ENCODE measurements at places on chromosomes 16 and 17.

DNA sequence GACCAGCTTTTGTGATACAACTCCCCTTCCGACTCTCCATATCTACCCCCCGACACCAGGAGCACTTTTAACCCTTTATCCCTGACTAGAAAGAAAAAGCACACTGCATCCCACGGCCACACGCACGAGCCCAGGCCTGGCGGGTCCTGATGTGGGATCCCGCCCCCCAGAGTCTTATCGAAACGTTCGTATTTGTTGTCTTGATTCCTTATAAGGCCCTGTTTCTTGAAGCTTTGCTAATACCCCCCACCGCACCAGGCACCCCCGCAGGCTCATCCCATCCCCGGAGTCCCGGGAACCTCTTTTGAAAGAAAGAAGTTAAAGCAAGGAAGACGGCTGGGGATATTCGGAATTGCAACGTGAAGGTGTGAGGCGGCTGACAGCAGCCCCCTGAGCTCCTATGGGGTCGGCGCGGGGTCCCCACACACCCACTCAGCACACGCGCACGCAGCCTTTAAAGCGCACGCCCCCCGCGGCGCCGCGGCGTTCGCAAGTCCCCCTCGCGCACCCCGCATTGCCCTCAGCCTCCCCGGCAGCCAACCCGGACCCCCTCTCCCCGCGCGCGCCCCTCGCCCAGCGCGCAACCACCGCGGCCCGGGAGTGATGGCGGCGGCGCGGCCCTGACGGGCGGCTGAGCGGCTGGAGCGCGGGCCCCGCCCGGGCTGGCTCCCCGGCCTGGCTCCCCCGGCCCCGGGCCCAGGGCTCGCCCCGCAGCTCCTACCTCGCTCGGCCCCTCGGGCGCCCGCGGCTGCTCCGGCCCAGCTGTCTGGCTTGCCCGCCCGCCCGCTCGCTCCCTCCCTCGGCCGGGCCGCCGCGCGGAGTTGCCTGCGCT, 448 bp downstream of the STAT5B start:
- peak; percentile 32 for DNase-seq

- DNase-seq, result no peak
These were observed 29.2 kb downstream of the CALCOCO2 start for GRCh38 chr17:48860034-48860433.

- no peak for DNase-seq
These were observed 56.6 kb upstream of the RBBP6 start for GRCh38 chr16:24482681-24483202.

DNA sequence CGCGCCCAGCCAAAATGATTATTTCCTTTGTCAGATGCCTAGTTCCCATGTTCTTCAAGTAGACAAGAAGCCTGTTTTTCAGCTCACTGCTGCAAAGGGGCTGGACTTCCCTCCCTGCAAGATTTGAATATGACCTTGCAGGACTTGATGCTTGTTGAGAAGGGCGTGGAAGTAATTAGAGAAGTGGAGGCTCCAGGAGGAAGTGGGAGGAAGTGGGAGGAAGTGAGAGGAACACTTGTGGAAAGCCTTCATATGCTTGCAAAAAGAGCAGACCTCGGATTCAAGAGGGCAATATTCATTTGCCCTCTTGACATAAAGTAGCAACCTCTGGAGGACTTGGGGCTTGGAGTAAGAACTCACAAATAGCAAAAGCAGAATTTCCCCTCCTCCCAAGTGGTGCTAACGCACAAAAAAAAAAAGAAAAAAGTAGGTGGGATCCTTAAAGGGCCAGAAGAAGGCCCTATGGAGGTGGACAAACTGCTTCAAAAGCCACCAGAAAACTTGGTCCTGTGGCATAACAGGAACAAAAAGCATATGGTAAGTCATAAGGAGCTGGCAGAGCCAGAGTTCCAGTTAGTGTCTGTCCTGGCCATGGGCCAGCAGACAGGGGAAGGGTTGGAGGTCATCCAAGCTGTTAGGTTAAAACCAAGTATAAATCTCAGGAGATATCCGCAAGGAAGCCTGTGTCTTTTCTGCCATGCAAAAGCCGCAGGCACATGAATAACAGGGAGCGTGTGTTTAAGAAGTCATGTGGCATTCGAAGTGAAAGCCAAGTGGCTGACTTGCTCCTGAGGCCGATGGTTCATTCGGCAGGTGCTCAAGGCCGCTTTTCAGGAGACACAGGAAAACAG, 20.6 kb upstream of the PRKAR1A start:
- DNase-seq, result no peak

DNA sequence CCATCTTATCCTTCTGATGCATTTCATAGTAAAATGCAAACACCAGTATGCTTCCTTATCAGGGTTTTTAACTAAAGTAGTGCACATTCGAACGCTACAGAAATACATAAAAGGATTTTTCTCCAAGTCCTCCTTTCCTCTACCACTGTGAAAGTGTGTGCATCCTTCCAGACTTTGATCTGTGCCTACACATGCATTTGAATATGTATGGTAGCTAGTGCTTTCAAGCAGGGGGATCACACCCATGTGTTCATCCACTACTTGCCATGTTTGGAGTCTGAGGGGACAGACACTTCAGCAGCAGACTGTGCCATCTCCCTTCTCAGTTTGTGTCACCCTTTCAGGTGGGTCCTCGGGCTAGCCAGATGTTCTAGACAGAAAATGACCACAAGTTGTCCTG, 14.9 kb downstream of the LDHD start:
- DNase-seq, result no peak

DNA sequence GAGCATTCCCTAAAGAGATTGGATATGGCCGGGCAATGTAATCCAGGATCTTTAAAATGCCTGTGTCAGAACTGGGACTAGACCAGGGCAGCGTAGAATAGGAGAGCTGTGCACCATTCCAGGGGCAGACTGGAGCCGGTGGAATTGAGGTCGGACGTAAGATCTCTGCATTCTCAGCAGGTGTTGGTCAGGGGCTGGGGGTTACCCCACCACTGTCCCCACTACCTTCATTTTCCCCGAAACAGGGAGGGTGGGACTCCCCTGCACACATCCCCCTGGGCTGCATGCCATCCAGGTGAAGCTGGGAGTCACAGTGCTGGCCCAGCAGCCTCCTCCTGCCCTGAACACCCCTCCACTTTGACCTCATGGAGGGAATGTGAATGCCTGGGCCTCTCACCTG, 17.8 kb downstream of the OSBPL7 start:
- DNase-seq, result no peak

DNA sequence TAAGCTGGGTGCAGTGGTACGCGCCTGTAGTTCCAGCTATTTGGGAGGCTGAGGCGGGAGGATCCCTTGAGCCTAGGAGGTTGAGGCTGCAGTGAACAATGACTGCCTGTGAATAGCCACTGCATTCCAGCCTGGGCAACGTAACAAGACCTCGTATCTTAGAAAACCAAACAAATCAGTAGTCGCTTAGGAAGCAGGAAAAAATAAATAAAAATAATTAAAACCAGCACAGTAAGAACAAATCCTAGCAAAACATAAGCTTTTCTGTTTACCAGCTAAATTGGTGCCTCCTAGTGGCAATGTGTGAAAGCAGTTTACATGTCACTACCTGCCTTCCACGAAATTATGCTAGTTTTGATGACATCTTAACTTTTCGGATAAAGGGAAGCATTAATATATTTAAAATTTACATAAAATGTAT, 1.3 kb downstream of the ARMC5 start:
- DNase-seq, result peak; percentile 44

DNA sequence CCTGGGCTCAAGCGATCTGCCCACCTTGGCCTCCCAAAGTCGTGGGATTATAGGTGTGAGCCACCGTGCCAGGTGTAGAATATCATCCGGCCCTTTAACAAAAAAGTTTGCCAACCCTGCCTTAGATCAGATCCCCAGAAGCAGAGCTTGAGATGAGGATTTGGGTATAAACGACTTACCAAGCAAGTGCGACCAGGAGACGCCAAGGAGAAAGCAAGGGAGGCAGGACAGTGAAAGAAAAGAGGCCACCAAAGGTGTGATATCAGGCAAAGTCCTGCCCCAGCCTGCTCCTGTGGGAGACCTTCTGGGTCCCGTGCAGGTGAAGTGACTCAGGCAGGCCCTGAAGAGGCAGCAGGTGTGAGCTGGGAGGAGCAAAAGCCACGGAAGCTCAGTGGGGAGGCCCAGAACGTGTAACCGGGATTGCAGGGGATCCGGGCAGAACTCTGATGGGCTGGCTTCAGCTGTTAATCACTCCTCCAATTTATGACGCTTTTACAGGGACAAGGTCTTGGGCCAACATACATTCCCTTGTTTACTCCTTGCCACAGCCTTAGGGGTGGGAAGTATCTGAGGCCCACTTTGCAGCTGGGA, 14.1 kb upstream of the CALB2 start:
- DNase-seq, result no peak

GRCh38 chr16:72240466-72240865, 68.5 kb upstream of the PMFBP1 start:
- no peak for DNase-seq

DNA sequence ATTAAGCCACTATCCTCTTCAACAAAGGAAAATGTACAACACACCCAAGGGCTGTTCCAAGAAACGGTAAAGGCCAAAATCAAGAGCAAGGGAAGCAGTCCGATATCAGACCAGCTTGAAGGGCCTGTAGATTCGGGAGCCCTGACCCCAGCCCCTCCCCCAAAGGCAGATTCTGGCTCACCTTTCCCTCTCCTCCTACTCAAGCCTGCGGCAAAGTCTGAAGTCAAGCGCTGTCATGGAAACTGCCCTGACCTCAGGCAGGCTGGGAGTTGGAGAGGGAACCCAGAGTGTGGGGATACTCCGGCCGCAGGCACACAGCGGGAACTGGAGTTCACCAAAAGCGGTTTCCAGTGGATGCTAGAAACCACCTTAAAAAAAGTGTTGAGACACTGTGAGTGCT, 1.8 kb downstream of the ALYREF start:
- no peak for DNase-seq

DNA sequence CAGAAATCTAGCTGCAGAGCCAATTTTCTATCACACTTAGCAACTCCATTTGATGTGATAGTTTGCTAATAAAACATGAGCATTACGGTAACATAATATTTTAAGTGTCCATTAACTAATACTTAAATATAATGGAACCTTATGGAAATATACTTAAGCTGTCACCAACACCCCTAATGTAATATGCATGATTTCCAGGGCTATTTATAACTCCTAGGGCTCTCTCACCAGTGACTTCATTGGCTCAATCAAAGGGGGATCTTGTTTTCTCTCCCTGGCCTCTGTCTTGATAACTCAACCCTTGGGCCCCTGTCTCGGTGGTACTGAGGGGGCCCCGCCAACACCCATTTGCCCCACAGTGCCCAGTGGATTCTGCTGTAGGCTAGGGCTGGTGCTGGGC, 170.4 kb downstream of the SALL1 start:
- no peak for DNase-seq

DNA sequence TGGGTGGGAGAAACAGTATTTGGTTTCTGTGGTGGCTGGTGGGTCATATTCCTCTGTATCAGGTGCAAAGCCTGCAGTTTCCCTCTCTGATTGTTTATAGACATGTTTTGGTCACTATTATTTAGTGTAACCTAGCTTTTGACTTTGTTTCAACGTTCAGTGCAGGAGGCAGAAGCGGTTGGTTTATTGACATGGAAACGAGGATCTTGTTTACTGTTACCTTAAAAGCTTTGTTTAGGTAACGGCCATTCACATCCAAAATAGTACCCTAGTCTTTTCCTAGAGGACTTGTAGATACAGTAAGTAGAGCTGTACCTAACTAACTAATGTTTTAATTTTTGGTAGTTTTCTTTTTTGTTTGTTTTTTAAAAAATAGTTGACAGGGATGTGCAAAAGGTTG, 3.5 kb downstream of the MSI2 start:
- DNase-seq, result no peak
